AG09309 (cell line): ENCODE measurements at places on chromosomes 12 and 14.

DNA sequence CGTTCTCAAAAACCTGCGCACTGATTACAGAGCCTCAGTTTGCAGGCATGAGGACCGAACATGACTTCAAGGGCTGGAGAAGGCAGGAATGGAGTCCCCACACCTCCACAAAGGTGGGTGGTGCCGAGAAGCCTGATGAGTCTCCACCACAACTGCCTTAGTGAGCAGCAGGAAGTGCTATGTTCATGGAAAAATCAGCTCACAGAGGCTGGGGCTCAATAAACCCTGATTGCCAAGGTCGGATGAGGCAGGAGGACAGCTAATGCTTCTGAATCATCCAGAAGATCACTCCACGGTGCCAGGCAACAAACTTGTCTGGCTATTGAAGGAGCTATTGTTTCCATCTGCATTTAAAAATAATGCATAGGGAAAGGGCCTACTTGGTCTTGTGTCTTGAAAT is 31.1 kb downstream of the APPL2 start:
- peak; percentile 80 for DNase-seq

GRCh38 chr12:104852896-104853295 is 105.2 kb downstream of the SLC41A2 start:
- no peak for DNase-seq

DNA sequence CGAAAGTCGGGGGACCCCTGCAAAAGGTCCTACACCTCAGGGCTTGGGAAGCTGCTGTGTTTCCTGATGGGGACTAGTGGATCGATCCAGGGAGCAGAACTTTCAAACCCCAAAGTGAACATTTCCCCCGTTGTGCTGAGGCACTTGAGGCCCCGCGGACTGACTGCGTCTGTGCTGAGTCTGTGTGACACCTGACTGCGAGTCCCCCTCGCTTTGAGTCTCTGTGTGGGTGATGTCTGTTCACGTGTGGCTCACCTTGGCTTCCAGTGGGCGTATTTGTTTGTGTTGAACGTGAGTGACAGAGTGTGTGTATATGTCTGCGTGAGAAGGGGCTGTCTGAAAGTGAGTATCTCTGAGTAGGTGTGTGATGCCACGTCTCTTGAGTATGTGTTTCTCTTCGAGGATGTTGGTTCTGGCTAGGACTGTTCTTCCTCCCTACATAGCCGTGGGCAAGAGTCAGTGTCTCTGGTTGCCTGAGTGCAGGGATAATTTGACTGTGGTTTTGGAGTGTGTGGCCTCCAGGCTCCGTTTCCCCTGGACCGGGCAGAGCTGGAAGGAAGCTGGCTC is 1.3 kb downstream of the TEAD4 start:
- no peak for DNase-seq

- no peak for DNase-seq
Observed at GRCh38 chr12:17579205-17580026, 510.6 kb downstream of the RERGL start.

DNA sequence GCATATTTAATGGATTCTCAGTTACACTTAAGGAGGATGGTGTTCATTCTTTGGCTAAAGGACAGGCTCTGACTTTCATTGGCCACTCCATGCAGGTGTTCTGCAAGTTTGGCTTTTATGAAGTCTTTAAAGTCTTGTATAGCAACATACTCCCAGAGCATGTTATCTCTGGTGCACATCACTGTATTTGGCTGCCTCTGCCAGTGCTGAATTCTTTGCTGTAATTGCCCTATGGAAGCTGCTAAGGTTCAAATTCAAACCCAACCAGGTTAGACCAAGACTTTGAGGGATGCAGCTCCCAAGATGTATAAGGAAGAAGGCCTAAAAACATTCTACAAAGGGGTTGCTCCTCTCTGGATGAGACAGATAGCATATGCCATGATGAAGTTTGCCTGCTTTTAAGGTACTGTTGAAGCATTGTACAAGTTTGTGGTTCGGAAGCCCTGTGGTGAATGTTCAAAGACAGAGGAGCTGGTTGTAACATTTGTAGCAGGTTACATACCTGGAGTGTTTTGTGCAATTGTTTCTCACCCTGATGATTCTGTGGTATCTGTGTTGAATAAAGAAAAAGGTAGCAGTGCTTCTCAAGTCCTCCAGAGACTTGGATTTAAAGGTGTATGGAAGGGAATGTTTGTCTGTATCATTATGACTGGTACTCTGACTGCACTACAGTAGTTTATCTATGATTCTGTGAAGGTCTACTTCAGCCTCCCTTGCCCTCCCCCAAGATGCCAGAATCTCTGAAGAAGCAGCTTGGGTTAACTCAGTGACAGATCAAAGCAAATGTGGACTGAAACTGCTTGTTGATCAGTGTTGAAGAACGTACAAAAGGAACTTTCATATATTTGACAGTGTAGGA is 19.4 kb downstream of the TMEM116 start:
- no peak for DNase-seq

GRCh38 chr12:44015333-44015941 is 179.6 kb downstream of the TMEM117 start:
- peak; percentile 37 for DNase-seq

- DNase-seq: no peak
Observed at GRCh38 chr12:123805173-123805572, 43.1 kb downstream of the DNAH10 start.

GRCh38 chr12:104359216-104359615 is 55.7 kb downstream of the EID3 start:
- no peak for DNase-seq

GRCh38 chr14:102620413-102620812 is 28.0 kb downstream of the RCOR1 start:
- DNase-seq: peak; percentile 52

GRCh38 chr12:121793440-121793837 is at the start of gene RHOF:
TSS of gene RHOF (minus strand) at chr12:121793688. CDS start at chr12:121793633, 55 bp downstream.
- no peak for DNase-seq

- no peak for DNase-seq
Observed at GRCh38 chr14:64717870-64718269, 13.6 kb downstream of the PLEKHG3 start.

DNA sequence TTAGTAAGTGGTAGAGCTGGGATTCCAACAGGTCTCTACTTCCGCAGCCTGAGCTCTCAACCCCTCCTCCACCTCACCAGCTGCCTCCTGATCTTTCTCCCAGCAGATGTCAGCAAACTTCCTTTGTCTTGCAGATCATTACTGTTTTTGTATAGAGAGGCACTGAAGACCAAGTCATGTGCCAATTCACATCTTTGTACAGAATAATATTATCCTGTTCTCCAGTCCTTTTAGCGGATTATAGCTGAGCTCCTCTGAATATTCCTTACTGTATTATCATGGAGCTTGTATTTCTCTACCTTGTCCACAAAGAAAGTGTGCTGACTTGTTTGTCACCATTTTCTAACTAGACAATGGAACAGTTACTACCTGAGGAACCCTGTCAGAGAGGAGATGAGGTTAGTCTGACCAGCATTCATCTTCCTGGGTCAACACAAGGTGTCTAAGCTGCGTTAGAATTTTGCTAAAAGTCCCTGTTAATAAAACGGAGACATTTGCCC is 142.3 kb upstream of the ARHGAP5 start:
- DNase-seq: no peak

GRCh38 chr14:77908847-77909246 is 108.9 kb downstream of the ADCK1 start:
- DNase-seq: no peak

DNA sequence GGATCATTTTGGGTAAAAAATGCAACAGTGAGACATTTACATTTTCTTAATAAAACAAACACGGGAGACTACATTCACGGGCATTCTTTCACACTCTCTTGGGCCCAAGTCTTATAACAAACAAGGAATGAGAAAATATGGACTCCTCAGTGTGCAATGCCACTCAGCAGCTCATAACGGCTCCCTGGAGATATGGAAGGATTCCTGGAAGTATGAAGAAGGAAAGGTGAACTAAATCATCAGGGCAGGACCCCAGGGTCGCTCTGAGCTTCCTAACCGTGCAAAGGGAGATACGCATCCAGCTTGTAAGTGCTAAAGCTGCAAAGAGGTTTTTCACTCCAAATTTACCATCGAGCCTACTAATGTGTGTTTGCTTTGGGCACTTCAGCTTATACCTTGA is 33.5 kb upstream of the CCDC91 start:
- DNase-seq: no peak

DNA sequence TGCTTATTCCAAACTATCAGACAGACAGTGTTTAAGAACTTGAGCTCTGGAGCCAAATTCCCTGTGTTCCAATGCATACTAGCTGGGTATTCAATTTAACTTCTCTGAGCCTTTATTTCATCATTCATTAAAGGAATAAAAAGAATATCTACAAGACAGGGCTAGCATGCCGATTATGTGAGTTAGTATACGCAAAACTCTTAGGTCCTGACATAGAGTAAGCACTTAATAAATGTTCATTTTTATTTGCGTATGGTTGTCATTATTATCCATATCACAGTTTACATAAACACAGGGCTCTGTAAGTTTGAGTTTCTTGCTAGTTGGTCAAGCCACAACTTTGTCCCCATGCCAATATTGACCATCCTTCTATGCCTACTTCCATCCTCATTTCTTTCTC is 161.5 kb downstream of the NUAK1 start:
- DNase-seq: no peak

DNA sequence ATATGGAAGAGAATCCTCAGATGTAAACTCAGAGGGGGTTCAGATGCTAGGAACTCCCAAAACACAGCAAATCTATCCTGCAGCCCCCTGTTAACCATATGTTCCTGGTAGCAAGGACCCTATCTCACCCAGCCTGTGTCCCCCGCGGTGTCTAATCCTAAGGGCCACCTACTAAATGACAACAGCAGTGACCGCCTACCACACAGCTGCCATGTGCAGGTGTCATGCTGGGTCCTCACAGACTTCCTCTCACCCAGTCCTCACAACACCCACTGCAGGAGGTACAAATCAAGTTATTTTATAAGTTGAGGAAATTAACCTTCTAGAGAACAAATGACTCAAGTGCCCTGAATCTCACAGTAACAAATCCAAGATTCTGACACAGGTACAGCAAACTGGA is 73.9 kb downstream of the ITPK1 start:
- no peak for DNase-seq

- no peak for DNase-seq
Observed at GRCh38 chr12:58263816-58264215, 322.4 kb downstream of the ATP23 start.

DNA sequence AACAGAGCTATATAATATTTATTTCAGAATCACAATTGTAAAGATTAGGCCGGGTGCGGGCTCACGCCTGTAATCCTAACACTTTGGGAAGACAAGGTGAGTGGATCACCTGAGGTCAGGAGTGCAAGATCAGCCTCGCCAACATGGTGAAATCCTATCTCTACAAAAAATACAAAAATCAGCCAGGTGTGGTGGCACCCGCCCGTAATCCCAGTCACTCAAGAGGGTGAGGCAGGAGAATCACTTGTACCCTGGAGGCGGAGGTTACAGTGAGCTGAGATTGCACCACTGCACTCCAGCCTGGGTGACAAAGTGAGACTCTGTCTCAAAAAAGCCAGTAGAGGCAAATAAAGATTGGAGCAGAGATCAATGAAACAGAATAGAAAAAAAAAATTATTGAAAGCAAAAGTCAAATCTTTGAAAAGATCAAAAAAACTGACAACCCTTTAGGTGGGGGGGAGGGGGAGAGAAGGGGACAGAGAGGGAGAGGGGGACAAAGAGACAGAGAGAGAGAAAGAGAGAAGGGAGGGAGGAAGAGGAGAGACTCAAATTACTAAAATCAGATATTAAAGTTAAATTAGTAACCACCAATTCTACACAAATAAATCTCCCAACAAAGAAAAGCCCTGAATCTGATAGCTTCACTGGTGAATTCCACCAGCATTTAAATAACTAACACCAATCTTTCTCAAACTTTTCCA is 52.4 kb upstream of the AP4S1 start:
- no peak for DNase-seq

DNA sequence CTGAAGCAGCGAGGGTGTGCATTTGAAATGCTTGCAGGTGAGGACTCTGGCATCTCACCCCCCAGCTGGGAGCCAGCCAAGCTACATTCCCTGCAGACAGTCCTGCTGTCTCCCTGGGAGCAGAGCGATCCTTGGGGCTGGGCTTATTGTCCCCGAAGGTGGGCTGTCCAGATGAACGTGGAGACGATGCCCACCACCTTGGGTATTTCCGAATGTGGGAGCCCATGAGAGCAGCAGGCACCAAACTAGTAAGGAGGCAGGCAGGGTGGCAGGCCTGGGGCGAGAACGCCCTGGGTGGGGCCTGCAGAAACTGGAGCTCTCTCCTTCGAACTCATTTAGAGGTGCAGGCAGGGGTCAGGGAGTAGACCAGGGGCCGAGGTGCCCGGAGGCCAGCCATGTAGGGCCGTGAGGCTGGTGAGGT is 18.5 kb downstream of the ZBTB42 start:
- DNase-seq: no peak

DNA sequence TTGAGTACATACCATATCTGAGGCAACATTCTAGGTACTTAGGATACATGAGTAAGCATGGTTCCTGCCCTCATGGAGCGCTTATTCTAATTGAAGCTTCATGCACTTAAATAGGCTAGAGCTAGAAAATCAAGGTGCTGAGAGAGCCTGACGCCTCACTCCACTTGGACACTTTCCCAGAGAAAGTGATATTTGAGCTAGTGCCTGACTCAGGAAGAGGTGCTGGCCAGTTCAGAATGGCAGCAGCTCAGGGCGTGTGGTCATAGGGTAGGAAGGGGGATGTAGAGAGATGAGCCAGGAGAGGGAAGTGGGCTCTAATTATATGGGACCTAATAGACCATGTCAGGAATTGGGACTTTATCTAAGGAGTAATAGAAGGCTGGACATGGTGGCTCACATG is 33.3 kb downstream of the TULP3 start:
- DNase-seq: no peak

- DNase-seq: no peak
Observed at GRCh38 chr14:78135450-78135891, 34.7 kb upstream of the NRXN3 start.

DNA sequence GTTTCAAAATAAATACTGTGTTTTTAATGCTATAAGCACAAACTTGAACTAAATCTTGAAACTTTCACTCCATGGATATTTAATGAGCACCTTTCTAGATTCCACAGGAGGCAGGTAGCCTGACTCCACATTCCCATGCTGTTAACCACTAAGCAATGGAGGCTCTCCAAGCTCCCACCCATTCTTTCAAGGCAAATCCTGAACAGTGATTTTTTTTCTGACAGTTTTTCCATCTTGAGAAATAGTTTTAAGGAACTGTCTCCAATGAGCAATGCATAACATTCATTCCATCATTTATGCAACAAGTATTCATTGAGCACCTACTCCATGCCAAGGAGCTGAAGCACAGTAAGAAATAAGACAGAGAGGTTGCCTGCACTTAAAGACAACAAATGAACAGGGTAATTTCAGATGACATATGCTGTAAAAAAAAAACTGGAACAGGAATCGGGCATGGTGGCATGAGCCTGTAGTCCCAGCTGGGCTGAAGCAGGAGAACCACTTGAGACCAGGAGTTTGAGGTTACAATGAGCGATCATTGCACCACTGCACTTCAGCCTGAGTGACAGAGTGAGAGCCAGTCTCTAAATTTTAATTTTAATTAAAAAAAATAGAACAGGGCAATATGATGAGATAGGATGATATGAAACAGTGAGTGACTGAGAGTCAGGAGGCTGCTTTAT is 102.3 kb upstream of the CPSF6 start:
- DNase-seq: no peak
